ENCODE measurements at places on chromosomes 5 and 9. TPM values are rescaled to one million over a fixed set of nuclear protein-coding genes. Genes with fewer than 3 reads are reported as not detected.

- DNase-seq: no peak
- H3K4me3 ChIP-seq: no peak overlapping the region
- H3K4me1 ChIP-seq: no peaks in the 10 kb centered on the region
- H3K27ac ChIP-seq: no peak overlapping the region
- no peaks in the 10 kb centered on the region for H3K36me3 ChIP-seq
Measured at GRCh38 chr5:92758552-92758951, 822.5 kb downstream of the NR2F1-AS1 start.

DNA sequence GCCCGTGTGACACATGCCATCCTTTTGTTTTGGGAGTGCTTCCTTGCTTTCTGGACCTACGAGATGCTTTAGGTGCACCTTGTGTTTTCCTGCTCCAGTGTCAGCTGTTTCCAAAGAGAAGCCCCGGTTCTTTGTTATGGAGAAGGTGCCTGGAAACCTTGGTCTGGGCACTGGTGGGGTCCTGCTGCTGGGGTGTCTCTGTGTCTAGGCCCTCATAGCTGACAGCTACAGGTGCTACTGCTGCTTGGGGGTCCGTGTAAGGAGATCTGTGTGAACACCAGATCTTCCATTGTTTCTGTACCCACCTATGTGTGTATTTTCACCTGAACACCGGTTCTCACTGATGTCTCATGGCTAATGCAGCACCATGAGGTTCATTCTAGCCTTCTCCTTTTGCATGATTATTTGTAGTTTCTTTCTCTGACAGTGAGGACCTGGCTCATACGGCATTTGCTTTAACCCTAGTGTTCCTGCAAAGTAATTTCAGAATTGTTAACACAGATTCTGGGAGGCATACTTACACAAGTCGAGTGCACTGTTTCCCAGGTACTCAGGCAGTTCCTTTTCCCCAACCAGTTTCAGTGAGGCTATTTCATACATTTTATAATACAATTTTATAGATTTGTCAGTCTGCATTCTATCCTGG, 13.2 kb upstream of the FAM120AOS start:
- peak overlapping the region; percentile 87 for H3K27ac ChIP-seq
- H3K27me3 ChIP-seq: no peaks in the 10 kb centered on the region
- H3K4me1 ChIP-seq: peaks cover 29% of the 10 kb centered on the region
- no peaks in the 10 kb centered on the region for H3K36me3 ChIP-seq

GRCh38 chr5:117182104-117182503, 607.5 kb upstream of the SEMA6A start:
- H3K27ac ChIP-seq: no peak overlapping the region
- H3K4me3 ChIP-seq: no peak overlapping the region
- no peaks in the 10 kb centered on the region for H3K4me1 ChIP-seq
- H3K27me3 ChIP-seq: no peaks in the 10 kb centered on the region
- DNase-seq: no peak

GRCh38 chr5:86679529-86679928, 61.8 kb downstream of the COX7C start:
- no peaks in the 10 kb centered on the region for H3K4me1 ChIP-seq
- H3K27ac ChIP-seq: no peak overlapping the region
- no peaks in the 10 kb centered on the region for H3K27me3 ChIP-seq
- peak; percentile 18 for DNase-seq
- no peak overlapping the region for H3K4me3 ChIP-seq

GRCh38 chr5:158324236-158324635, 465.3 kb upstream of the CLINT1 start:
- H3K4me3 ChIP-seq: no peak overlapping the region
- no peaks in the 10 kb centered on the region for H3K36me3 ChIP-seq

DNA sequence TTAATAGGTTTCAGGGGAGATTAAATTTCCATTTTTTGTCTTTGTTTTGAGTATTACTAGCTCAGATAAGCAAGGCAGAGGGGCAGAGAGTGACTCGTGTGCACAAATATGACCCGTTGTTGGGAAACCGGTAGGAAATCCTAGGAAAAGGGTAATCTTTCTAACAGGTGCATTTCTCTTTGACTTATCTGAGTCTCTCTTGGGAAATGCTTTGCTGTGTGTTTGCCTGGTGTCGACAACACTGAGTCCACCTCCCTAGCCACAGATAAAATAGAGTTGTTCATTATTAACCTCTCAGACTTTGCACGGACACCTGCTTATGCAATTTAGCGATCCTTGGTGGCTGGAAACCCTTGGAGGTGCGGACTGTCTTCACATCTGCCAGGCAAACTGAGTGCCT, 164.2 kb downstream of the FGF1 start:
- DNase-seq: no peak
- H3K27ac ChIP-seq: no peak overlapping the region
- no peak overlapping the region for H3K4me3 ChIP-seq
- no peaks in the 10 kb centered on the region for H3K36me3 ChIP-seq
- H3K4me1 ChIP-seq: no peaks in the 10 kb centered on the region
- no peaks in the 10 kb centered on the region for H3K27me3 ChIP-seq

- H3K27me3 ChIP-seq: no peaks in the 10 kb centered on the region
- H3K27ac ChIP-seq: no peak overlapping the region
- H3K4me3 ChIP-seq: peak overlapping the region; percentile 1
Measured at GRCh38 chr9:21096172-21096900, 18.6 kb upstream of the IFNB1 start.

DNA sequence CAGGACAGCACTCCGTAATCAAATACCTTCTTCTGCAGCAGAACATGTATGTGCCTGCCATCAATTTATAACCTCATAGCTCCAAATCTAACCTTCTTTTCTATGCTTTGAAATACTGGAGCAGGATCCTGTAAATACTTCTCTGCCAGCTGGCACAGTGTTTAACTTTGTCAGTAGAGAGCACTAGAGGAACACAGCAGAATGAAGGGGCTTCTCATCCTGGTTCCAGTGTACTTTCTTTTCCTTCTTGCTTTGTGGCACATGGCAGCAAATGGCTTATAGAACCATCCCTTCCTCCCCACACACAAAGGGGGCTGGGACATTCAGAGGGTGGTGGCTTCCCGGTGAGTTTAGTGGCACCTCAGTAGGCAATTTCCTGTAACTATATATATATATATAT, 3.8 kb upstream of the FBXW11 start:
- H3K36me3 ChIP-seq: no peaks in the 10 kb centered on the region
- H3K27me3 ChIP-seq: no peaks in the 10 kb centered on the region
- peaks cover 5% of the 10 kb centered on the region for H3K4me1 ChIP-seq

GRCh38 chr5:151463137-151464029, 16.0 kb downstream of the SLC36A1 start:
- no peaks in the 10 kb centered on the region for H3K4me1 ChIP-seq
- no peaks in the 10 kb centered on the region for H3K27me3 ChIP-seq
- peak; percentile 44 for DNase-seq

GRCh38 chr5:38923661-38924451, 78.0 kb downstream of the OSMR start:
- H3K4me3 ChIP-seq: no peak overlapping the region
- no peak overlapping the region for H3K27ac ChIP-seq
- H3K27me3 ChIP-seq: no peaks in the 10 kb centered on the region
- H3K4me1 ChIP-seq: no peaks in the 10 kb centered on the region
- no peaks in the 10 kb centered on the region for H3K36me3 ChIP-seq
- no peak for DNase-seq

DNA sequence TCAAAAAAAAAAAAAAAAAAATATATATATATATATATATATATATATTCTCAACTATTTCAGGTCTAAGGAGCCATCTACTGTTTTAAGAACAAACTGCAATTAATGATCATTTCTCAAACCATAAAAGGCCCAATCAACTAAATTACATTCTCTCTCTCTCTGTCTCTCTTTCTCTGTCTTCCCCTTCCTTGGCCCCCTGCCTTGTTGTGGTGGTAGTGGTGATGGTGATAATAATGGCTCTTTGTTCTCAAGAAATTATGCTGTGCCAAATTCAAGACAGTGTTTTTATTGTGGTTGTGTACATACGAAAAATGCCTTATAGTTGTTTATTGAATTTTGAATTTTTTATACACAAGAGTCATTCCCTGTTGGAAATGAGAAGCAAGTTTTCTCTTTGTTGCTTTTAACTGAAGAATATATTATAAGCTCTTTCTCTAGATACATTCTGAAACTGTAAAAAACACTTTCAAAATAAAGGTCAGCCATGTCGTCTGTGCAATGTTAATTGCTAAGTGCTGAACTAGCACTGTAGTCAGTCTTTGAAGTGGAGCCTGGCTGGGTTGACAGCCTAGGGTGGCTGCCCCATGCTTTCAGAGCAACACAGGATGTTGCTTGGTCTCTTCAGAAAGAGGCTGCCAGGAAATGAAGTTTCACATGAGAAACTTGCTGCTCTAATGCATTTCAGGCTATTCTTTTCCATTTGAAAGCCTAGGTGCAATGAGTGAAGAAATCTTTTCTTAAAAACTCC, 96.0 kb downstream of the HINT1 start:
- no peaks in the 10 kb centered on the region for H3K36me3 ChIP-seq
- no peak overlapping the region for H3K27ac ChIP-seq
- no peaks in the 10 kb centered on the region for H3K27me3 ChIP-seq
- no peak for DNase-seq
- no peak overlapping the region for H3K4me3 ChIP-seq

DNA sequence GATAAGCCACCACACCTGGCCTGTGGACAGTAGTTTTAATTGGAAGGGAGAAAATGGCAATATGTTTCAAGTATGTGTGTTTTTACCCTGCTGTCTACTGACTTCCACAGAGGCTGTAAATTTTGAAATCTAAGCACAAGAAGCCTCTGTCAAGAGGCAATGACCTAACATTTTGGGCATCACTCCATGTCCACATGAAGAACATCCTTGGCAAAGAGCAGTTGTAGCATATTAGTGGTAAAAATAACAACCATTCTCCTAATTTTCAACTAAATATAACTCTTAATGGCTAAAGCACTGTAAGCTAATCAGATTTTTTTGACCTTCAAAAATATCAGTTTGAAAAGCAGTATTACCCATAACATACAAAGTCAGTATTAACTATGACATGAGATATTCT, 100.3 kb upstream of the APC start:
- no peak overlapping the region for H3K27ac ChIP-seq
- no peaks in the 10 kb centered on the region for H3K4me1 ChIP-seq
- H3K36me3 ChIP-seq: no peaks in the 10 kb centered on the region
- DNase-seq: no peak
- no peaks in the 10 kb centered on the region for H3K27me3 ChIP-seq

DNA sequence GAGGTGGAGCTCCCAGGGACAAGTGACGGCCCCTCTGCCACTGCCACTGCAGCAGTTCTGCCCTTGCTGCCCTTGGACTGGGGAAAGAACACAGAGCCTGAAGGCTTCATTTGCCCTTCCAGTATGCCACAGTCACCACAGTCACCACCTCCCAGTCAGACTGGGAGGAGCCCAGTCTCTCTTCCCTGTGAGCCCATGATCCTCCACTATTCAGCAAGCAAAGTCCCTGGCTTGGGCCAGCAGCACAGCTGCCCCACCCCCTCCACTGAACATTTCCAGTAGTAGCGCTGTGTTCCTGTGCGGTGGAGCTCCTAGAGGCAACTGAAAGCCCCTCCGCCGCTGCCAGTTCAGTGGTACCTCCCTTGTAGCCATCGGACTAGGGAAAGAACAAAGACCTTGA, 329.4 kb downstream of the MAN2A1 start:
- no peaks in the 10 kb centered on the region for H3K27me3 ChIP-seq
- H3K36me3 ChIP-seq: no peaks in the 10 kb centered on the region
- no peak overlapping the region for H3K4me3 ChIP-seq
- no peaks in the 10 kb centered on the region for H3K4me1 ChIP-seq
- no peak overlapping the region for H3K27ac ChIP-seq

DNA sequence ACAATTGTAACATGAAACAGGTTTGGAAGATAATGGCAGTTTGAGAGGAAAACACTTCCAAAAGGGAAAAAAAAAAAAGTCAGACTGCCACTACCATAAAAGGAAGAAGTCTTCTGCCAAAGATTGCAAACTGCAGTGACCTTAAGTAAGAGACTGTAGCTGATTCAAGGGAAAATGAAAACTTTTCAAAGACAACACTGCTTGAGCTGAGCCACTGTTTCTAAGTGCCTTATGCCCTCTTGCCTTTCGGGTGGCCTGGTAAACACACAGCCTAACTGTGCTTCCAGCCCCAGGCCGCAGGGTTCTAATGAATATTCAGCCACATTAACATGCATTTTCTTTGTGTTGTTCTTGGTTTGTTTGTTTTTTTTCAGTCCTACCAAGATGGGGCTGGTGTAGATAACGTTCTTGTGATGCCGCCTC, 354.6 kb downstream of the BNC2 start:
- H3K4me1 ChIP-seq: no peaks in the 10 kb centered on the region
- no peaks in the 10 kb centered on the region for H3K27me3 ChIP-seq
- H3K36me3 ChIP-seq: no peaks in the 10 kb centered on the region
- DNase-seq: no peak

- H3K27ac ChIP-seq: no peak overlapping the region
- no peaks in the 10 kb centered on the region for H3K36me3 ChIP-seq
- H3K27me3 ChIP-seq: no peaks in the 10 kb centered on the region
- H3K4me1 ChIP-seq: no peaks in the 10 kb centered on the region
- no peak for DNase-seq
- no peak overlapping the region for H3K4me3 ChIP-seq
Measured at GRCh38 chr9:3329361-3329760, 196.4 kb downstream of the RFX3 start.

DNA sequence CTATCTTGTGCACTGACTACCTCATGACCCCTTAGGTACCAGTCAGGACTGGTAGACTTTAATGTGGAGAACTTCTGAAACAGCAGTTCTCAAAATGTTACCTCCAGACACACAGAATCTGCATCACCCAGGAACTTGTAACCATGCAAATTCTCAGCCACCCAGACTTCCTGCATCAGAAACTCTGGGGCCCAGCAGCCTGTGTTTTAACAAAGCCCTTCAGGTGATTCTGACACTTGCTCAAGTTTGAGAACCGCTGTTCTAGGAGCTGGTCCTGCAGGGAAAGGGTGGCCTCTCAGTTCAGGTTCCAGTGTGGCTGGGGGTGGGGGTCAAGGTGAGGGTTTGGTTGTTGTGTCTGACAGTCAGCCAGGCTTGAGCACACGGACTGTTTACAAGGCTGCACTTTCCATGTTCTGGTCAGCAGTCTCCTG, 28.4 kb downstream of the ZFP62 start:
- no peaks in the 10 kb centered on the region for H3K27me3 ChIP-seq
- DNase-seq: no peak
- H3K36me3 ChIP-seq: no peaks in the 10 kb centered on the region

DNA sequence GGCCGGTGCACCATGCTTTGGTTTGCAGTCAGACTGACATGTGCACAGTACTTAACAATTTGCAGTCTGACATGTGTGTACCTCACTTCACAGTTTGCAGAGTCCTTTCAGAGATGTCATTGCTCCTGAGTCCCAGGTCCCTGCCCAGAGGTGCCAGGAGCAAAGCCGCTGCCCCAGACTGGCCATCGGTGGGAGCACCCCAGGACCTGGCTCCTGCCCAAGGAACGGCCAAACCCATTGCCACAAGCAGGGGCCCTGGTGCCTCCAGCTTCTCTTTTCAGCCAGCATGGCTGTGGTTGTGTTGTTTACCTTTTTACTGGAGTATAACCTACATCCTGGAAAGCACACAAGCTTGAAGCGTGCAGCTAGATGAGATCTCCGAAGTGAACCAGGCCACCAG, 28.6 kb downstream of the RASGEF1C start:
- no peak overlapping the region for H3K27ac ChIP-seq
- no peaks in the 10 kb centered on the region for H3K27me3 ChIP-seq
- no peaks in the 10 kb centered on the region for H3K4me1 ChIP-seq
- no peaks in the 10 kb centered on the region for H3K36me3 ChIP-seq
- no peak overlapping the region for H3K4me3 ChIP-seq

SPATA31A3 gene
- not detected for total RNA-seq

SLC4A9 gene
- not detected for total RNA-seq

HMCN2 gene
- total RNA-seq: 30.6 TPM

PCDHGA5 gene
- 0.52 TPM for total RNA-seq

SOX30 gene
- total RNA-seq: 0.08 TPM

LURAP1L gene
- total RNA-seq: 19.3 TPM

Measured in colonic mucosa (tissue), 4 donors.